ENCODE measurements at places on chromosomes 2 and 18.

DNA sequence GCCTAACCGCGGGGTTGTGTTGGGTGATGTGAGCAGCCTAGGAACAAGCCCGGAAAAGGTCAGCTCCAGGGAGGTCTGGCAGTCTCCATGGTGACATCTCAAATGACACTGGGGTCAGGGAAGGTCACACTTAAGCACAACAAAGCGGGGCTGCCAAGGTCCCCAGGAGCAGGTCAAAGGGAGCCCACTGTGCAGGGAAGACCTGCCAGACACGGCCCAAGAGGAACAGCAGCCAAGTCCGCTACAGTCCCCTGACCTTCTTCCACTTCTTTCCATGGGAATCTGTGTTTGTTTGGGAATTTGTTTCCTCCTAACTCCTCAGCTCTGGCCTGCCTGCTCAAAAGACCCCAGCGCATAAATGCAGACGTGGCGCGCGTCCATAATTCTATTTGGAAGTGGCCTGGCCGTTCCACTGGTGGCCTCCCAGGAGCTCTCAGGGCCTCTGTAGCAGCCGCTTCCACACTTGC, 232.1 kb upstream of the COPS8 start:
- DNase-seq: no peak

DNA sequence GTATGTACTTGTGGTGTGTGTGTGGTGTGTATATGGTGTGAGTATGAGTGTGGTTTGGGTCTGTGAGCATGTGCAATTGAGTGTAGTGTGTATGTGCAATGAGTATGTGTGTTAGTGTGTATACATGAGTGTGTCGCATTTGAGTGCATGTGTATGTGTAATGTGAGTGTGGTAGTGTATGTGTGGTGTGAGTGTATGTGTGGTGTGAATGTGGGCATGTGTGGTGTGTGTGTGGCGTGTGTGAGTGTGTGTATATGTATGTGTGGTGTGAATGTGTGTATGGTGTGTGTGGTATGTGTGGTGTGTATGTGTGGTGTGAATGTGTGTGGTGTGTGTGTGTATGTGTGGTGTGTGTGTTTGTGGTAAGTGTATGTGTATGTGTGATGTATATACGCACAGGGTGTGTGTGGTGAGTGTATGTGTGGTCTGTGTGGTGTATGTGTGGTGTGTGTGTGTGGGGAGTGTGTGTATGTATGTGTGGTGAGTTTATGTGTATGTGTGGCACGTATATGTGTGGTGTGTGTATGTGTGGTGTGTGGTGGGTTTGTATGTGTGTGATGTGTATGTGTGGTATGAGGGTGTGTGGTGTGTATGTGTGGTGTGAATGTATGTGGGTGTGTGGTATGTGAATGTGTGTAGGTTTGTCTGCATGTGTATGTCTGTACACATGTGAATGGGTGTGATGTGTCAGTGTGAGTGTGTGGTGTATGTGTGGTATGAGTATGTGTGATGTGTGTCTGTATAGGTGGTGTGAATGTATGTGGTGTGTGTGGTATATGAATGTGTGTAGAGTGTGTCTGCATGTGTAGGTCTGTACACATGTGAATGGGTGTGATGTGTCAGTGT, 123.4 kb downstream of the DOCK10 start:
- no peak for DNase-seq

DNA sequence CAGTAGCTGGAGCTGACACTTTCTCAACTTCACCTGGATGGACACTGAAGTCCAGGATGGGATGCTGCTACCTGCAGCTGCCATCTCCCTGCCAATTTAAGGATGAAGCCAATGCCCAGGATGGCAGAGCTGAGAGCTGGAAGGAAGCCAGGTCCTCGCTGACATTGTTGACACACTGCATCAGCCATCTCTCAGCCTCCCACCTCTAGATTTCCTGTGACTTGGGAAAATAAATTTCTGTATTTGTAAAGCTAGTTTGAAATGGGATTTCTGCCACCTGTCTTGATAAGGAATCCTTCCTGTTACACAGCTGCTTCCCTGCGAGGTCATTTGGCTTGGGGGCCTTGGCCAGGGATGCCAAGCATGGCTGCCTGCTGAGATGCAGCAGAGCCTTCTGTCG, 43.5 kb downstream of the KCTD1 start:
- DNase-seq: no peak

DNA sequence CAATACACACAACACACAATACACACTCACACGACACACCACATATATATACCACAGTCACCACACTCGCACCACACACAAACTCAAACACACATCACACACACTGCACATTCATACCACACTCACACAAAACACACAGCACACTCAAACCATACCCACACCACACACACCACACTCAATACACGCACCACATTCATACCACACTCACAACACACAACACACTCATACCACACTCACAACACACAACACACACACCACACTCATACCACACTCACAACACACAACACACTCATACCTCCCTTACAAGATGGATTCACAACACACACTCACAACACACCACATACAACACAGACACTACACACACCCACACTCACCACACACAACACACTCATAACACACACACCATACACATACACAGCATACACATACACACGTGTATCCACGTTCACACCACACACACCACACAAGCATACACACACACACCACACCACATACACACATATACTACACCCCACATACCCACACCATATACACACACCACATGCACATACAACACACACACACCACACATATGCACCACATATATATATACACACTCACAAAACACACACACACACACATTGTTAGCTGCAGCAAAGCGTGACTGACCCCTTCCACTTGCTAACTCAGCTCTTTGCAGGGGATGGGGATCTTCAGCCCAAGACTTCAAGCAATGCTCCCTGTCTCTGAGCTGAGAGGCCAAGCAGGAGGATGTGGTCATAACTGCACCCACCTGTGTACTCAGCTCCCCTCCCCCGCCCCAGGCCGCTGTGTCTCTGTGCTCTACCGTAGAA, 59.0 kb downstream of the SDC1 start:
- no peak for DNase-seq

- no peak for DNase-seq
Measured at GRCh38 chr18:36328916-36329315, 31.4 kb downstream of the FHOD3 start.

GRCh38 chr2:104864280-104865095, 10.6 kb downstream of the POU3F3 start:
- DNase-seq: no peak

DNA sequence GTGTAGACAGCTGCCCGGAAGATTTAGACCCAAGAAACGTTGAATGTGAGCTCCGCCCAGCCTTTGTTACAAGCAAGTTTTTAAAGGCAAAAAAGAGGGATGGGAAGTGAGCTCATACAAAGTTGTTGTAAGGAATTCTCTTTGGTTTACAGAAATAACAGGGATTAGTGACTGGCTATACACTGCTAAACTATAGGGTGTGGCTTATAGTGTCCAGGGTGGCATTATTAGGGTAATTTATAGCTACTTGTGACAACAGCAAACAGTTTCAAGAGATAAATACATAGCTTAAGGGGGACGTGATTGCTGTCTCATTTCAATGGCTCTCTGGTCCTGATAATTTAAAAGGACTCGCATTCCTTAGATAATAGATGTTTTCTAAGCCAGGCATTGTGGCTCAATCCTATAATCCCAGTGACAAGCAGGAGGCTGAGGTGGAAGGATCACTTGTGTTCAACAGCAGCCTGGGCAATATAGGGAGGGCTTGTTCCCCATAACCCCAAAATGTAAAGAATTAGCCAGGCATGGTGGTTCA, 66.5 kb upstream of the TGIF1 start:
- DNase-seq: peak; percentile 71

DNA sequence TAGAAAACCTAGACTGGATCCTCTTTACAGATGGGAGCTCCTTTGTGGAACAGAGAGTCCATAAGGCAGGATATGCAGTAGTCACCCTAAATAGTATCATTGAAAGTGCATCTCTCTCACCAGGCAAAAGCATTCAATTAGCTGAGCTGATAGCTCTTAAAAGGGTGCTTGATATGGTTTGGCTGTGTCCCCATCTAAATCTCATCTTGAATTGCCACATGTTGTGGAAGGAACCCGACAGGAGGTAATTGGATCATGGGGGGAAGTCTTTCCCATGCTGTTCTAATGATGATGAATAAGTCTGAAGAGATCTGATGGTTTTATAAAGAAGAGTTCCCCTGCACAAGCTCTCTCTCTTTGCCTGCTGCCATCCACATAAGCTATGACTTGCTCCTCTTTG, 96.2 kb upstream of the RMP24 start:
- DNase-seq: no peak

DNA sequence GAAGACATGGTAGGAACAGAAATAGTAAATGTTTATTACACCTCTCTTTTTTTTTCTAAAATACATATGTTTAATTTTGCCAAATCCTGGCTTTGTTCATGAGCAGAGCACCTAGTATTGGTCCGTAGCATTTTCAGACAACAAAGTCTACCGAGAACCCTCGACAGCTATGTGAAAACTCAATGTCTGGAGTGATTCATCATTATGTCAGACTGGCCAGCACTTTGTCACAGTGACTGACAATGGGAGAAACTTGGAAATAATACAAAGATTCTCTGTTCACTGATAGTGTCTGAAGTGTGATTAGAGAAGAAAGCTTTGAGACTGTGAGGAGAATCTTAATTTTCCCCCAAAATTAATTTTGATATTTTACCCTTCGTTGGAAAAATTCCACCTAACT, 143.0 kb downstream of the HNMT start:
- DNase-seq: no peak

DNA sequence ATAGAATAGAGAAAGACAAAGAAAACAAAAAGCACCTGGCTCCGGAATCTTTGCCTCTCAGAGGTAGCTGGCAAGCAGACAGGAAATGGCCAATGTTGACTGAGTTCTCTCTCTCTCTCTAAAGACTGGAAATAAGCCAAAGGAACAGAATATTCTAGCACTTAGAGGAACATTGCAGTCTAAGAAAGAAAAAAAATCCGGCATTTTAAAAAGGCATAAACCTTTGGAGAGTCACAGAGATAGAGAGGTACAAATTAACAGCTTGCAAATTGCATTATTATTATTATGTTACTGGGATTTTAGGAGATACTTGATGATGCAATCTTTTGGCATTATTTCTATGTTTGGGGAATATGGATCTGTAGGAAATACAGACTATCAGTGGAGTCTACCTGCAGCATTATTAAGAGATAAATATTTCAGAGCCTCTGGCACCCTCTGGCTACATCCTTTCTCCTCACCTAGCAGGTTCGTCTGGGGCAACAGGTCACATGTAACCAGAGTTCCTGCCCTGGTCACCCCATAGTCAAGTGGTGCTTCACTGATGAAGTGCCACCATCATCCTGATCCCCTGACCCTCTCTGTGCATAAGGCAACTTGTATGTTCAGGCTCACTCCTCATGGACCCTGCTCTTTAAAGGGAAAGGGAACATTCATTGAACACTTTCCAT, 318.9 kb upstream of the ACVR2A start:
- DNase-seq: no peak

DNA sequence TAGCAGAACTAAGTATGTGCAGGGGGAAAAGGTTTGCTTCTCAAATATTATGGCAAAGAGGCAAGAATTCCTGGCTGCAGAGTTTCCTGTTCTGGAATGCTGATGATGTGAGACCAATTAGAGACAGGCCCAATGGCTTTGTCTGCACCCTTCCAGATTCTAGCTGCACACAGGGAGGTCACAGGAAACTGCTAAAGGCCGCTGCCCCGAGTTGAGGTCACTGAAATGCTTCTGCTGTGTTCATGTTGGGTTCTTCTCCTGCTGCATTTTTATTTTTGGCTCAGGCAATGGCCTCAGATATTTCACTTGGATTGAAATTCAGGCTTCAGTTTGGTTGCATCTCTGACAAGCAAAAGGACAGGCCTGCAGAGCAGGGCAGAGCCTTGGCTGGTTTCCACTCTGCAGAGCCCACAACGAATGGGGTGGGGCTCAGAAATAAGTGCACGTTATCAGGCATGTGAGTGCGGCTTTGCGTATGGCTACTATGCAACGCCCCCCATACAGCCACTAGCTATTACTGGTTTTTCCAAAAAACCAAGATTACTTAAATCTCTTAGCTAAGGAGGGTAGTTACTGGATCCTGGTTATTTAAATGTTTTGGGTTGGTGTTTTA, 66.9 kb upstream of the FZD5 start:
- no peak for DNase-seq

- no peak for DNase-seq
Measured at GRCh38 chr2:237539681-237540080, 26.7 kb upstream of the PRLH start.

DNA sequence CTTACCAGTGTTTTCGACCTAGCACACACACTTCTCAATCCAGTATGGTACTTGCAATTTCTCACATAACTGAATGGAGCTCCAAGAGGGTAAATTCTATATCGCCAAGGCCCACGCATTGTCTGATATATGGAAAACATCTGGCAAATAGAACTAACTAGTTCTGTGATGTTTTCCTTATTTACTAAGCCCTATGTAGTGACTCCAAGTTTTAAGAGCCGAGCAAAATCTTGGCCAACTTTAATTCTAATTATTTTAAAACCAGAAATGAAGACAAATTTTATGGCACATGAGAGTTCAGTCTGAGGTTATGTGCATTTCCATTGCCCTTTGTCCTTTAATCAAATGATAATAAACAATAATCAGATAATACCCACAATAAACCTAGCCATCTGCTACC, 1119.7 kb upstream of the CNTNAP5 start:
- DNase-seq: no peak
